ENCODE measurements at places on chromosomes 7 and 10. TPM values are rescaled to one million over a fixed set of nuclear protein-coding genes. Genes with fewer than 3 reads are reported as not detected.

DNA sequence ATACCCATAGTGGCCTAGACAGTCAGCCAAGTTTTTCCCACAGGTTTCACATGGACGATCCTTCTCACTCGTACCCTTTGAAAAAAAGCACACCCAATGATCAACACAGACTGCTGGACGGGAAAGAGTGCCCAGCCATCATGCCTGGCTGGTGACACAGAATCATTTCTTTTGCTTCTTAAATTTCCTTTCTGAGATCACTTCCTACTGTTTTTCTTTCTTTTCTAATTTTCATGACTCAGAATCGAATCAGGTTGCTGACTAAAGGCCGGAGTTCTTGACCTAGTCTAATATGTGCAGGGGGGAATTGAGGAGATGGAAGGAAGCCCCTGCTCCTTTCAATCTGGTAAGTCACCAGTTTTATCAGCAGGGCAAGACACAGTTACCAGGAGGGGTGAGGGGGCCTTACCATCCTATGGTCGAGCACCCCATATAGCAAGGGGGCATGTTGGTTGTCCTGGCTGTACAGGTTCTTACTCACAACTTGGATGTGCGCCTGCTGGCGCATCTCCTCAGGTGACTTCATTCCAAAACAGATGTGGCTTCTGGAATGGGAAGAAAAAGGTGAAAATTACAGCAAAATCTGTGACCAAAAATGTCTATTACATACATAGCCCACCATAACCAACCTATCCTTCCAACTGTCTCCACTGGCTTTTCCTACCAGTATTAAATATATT lies 3.5 kb downstream of the POLR3A start:
- DNase-seq, result no peak

The SEC61A2 gene
- total RNA-seq, result 6.7 TPM

The PPP1R17 gene
- under 0.01 TPM for total RNA-seq

DNA sequence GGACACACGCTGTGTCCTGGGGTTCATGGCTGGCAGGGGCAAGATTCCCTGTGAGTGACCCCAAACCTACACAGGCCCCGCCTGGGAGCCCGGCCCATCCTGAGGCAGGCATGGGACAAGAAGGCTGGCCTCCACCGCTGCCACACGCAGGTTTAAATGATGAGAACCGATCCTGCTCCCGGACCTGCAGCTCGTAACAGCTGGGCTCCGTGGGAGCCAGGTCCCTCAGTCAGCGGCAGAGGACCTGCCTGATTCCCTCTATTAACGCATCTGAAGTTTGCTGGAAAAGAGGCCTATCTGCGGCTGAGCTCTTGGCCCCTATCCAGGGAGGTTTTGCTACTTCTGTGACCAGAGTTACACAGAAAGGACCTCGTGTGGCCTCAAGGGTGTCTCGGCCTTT lies 112.3 kb downstream of the VIPR2 start:
- no peak for DNase-seq

GRCh38 chr7:137081321-137082093 lies 213.1 kb downstream of the CHRM2 start:
- DNase-seq, result no peak

DNA sequence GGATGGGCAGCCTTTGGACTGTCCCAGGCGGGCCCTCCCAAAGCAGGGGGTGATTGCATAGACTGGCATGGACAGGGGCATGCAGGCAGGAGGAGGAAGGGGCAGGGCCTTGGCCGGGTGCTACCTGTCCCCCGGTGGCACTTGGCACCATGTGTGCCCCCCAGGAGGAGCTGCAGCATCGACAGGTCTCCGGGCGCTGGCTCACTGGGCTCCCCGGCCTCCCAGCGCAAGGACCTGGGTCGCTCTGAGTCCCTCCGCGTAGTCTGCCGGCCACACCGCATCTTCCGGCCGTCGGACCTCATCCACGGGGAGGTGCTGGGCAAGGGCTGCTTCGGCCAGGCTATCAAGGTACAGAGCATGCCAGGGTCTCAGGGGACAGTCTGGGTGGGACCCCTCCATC lies 23.2 kb downstream of the LIMK1 start:
- DNase-seq, result no peak

GRCh38 chr10:58475322-58476277 lies 37.1 kb upstream of the BICC1 start:
- no peak for DNase-seq

- no peak for DNase-seq
Observed at GRCh38 chr10:49632406-49633317, 18.8 kb downstream of the CHAT start.

DNA sequence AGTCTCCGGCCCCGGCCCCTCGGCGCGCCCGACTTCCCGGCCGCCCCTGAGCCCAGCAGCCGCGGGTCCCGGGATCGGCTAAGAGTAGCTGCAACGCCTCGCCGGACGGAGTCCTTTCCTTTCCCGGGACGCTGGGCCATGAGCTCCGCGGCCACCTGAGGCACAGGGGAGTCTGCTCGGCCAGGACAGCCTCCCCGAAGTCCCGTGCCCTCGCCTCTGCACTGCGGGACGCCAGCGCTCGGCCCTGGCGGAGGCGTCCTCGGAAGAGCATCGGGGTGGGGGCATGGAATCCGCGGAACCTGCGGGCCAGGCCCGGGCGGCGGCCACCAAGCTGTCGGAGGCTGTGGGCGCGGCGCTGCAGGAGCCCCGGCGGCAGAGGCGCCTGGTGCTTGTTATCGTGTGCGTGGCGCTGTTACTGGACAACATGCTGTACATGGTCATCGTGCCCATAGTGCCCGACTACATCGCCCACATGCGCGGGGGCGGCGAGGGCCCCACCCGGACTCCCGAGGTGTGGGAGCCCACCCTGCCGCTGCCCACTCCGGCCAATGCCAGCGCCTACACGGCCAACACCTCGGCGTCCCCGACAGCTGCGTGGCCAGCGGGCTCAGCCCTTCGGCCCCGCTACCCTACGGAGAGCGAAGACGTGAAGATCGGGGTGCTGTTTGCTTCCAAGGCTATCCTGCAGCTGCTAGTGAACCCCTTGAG lies 502 bp downstream of the SLC18A3 start:
- no peak for DNase-seq

DNA sequence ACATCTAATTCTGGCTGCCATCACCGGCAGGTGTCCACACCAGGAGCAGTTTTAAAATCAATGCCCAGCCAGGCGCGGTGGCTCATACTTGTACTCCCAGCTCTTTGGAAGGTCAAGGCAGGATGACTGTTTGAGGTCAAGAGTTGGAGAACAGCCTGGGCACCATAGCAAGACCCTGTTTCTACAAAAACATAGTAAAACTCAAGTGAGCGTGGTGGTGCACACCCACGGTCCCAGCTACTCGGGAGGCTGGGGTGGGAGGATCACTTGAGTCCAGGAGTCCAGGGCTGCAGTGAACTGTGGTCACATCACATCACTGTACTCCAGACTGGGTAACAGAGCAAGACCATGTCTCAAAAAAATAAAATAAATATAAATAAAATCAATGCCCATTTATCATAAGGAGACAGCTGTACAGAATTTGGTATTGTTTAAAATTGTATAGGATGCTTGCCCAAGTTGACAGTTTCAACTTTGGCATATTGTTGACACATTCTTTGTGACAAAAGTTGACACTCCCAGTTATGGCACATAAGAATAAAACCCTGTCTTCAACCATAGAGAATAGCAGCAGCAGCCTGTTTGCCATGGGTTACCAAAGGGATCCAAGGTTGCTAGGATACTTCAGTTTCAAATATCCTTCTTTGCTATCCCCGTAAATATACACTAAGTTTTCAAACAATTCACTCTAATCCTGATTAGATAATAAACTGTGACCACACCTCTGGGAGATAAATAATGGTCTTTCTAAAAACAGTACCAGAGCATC lies 193.0 kb downstream of the FAM107B start:
- DNase-seq, result no peak

DNA sequence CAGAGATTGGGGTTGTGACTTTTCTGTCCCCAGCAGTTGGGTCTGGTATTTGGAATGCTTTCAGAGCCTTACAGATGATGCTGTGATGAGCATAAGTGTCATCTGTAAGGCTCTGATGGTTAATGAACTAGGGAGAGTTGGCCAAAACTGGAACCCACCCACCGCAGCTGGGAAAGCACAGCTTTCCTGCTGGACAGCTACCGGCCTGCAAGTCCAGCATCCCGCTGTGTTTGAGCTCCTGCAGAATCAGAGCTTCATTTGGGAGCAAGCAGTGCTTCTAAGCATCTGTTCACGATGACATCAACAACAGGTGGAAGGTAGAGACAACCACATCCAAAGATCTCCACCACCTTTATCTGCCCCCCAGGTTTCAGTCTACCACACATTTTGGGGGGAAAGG lies 11.7 kb downstream of the UCN3 start:
- DNase-seq, result no peak

The C7orf33 gene
- total RNA-seq, result not detected

The MPP7 gene
- total RNA-seq, result 7.8 TPM

GRCh38 chr10:90935581-90936275 lies 14.8 kb upstream of the ANKRD1 start:
- DNase-seq, result no peak

The SEMA3D gene
- total RNA-seq, result under 0.01 TPM

The UCMA gene
- not detected for total RNA-seq

DNA sequence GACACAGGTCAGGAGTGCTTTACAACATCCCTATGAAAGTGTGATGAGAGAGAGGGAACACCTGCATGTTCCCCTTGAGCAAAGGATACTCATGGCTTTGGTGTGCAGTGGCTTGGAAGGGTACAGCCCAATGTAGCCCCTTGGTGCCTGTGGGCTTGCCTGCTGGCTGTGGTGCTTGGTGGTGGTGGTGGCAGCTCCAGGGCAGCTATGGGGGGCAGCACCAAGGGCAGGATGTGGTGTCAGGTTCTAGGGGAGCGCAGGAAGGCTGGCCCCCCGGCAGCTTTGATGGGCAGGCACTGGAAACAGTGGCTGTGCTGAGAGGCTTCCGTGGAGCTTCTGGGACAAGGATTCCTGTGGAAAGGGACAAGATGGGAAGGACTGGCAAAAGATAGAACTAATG lies 464.0 kb upstream of the ZMIZ1 start:
- DNase-seq, result no peak

The AKR1D1 gene
- total RNA-seq, result not detected

DNA sequence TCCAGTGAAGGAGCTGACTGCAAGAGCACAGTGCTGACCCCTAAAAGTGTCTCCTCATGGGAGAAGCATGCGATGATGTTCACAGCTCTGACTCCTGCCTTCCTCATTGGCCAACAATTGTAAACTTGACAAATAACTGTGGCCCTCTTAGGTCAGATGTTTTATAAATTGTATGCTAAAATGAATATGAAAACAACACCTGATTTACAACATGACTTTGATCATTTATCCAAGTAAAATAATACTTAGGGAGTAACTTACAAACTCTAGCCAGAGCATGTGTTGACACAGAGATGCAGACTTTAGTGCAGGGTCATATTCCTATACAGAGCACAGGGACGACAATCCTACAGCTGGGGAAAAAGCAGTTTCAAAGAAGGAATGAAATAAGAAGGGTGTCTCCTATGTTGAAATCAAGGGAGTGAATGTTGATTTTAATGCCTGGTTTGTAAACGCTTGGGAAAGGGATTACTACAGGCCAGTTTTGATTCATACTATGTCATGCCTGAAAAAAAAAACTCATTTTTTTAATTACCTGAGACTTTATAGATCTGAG lies 391.4 kb upstream of the AKR1E2 start:
- DNase-seq, result no peak

Data from hematopoietic multipotent progenitor cell (in vitro differentiated cells).